Activated naive CD4-positive, alpha-beta T cell treated with anti-CD3 and anti-CD28 coated beads, Interleukin-2, amount 50 U/mL, for 72 hours (primary cell): ENCODE measurements at places on chromosomes 12 and 14.

- DNase-seq = no peak
Measured at GRCh38 chr12:91256411-91256810, 73.8 kb upstream of the DCN start.

GRCh38 chr14:32820682-32821081, 118.0 kb upstream of the NPAS3 start:
- no peak for DNase-seq

- no peak for DNase-seq
Measured at GRCh38 chr14:51428981-51429380, 188.9 kb downstream of the TMX1 start.

GRCh38 chr14:92392711-92393110, 69.7 kb downstream of the SLC24A4 start:
- DNase-seq = no peak

GRCh38 chr12:14207905-14208551, 157.5 kb upstream of the ATF7IP start:
- DNase-seq = no peak

- no peak for DNase-seq
Measured at GRCh38 chr12:39003541-39004155, 98.3 kb upstream of the CPNE8 start.
